ENCODE measurements at places on chromosomes 1 and 21.

GRCh38 chr1:172647110-172647564, 11.8 kb upstream of the FASLG start:
- DNase-seq, result peak; percentile 30

DNA sequence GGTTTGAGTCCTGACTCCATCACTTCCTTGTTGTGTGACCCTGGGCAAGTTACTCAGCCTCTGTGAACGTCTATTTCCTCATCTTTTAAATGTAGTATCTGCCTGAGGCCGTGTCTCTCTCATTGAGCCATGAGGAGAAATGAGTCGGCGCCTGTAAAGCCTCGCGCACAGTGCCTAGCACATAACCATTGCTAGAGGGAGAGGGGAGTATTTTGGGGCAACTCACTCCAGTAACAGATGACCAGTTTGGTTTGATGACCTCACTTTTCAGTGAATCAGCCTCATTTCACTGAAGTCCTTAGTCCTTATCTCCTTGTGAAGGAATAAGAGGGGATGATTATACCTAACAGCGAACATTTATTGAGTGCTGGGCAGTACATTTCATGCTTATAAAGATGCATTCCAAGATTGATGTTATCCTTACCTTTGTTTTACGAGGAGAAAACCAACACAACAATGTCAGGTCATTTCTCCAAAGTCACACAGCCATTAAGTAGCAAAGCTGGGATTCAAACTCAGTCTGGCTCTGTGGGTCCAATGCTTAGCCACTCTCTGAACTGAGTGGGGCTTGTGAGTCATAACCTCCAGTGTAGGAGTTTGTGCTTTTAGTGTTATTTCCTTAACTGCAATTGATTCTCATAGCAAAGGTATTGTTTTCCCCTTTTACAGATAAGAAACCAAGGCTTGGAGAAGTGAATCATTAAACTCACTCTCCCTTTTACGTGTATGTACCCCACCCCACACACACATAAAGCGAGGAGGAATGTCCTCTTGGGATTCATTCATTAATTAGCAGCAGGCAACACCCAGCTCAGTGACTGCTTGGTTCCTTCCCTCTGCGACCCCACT, 25.9 kb downstream of the KCNC4 start:
- DNase-seq, result no peak

- no peak for DNase-seq
Measured at GRCh38 chr1:224745394-224745793, 129.3 kb downstream of the CNIH3 start.

GRCh38 chr1:19861034-19861433, 21.2 kb upstream of the OTUD3 start:
- DNase-seq, result no peak

DNA sequence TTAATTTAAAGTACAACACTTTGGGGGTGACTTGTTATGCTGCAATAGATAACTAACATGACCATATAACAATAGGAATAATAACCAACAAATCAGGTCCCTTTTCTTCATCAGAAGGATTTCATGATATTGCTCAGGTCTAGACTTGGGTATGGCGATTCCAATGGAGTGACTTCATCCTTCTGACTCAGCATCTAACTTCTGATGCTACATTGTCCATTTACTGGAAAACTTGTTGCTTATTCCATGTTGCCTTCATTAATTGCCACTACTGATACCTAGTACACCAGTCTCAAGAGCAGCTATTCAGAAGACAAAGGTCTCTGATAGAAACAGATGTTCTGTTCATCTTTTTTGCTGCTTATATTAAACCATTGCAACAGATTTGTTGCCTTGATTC, 324.3 kb downstream of the TGFB2 start:
- DNase-seq, result no peak

GRCh38 chr1:162147760-162148159, 78.3 kb downstream of the NOS1AP start:
- no peak for DNase-seq

DNA sequence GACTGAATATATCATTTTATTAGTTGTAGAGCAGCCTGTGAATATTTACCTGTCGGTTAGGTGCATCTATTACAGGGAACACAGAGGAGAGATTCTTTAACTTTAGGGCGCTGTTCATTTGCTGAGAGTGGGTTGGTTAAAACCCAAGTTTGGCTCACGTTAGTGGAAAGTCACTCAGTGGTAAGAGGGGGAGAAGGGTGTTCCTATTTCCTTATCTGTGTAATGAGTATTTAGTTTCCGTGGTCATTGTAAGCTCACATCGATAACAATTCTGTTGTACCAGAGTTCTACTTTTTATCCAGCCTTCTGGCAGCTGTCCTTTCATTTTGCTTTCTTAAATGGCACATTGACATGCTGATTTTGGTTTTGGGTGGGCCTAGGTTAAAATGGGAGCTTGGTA, 773.2 kb upstream of the ADAMTS5 start:
- no peak for DNase-seq

DNA sequence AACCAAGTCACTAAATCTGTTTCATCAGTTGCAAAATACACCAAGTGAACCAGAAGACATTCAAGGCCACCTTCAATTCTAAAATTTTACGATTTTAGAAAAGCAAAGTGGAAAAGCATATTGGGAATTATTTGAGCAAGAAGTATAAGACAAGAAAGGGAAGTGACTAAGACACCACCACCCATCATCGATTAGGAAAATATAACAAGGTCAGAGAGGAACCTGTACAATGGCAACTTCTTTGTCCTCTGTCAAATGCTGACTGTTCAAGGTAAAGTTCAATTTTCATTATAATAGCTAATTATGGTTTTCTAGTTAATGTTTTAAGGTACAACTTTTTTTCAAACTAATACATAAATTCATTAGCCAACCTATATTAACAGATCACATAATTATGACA, 10.8 kb downstream of the FRRS1 start:
- no peak for DNase-seq

GRCh38 chr1:30760596-30761324, 3.2 kb upstream of the LAPTM5 start:
- no peak for DNase-seq

GRCh38 chr1:172393354-172393753, 27.1 kb upstream of the C1orf105 start:
- DNase-seq, result no peak

DNA sequence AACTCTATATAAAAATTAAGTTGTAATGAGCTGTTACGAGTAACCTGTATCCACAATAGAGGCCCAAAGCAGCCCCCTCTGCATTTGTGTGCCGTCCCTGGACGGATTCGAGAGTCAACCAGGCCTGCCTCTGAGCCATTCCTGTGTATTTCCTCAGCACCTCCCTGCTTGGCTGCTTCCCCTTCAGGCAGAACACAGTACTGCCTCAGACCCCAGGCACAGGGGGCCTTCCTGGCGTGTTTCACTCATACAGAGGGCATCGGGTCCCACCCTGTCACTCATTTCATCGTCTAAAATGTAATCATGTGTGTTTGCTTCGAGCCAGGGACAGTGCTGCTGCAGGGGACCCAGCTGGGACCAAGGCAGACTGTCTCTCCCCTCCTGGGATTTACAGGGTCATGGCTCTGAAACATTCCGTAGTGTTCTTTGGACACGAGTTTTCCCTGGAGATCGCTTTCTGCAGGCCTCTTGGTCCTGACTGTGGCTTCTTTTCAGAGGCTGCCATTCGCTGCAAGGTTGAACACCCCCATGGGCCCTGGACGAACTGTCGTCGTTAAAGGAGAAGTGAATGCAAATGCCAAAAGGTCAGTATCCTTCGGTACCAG, 19.4 kb downstream of the LGALS8 start:
- no peak for DNase-seq

DNA sequence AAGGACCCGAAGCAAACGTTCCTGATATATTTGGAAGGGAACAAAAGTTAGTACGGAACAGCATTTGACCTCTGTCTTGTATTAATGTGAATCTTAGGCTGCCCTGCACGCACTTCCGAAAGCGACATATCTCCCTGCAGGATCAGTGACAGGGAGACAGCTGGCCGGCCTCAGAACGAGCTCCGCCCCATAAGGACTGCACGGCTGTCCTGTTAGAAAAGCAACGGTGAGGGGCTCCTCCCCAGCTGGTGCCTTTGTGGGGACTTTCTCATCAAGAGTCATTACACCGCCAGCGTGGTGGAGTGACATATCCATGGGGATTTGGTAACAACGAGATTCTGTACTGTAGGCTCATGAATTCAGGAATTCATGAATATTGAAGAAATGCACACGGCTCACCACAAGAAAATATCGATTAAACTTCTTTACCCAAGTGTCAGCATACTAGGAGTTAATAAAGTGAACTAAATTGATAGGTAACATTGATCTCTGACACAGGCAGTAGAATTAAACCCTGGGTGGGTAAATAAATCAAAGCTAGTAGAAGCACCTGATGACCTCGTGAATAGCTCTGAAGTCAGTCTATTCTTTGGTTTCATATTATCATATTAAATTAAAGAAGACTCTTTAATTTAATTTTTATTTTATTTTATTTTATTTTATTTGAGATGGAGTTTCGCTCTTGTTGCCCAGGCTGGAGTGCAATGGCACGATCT, 8.1 kb upstream of the GREM2 start:
- no peak for DNase-seq

- DNase-seq, result no peak
Measured at GRCh38 chr1:17799642-17800041, 44.5 kb downstream of the ACTL8 start.

GRCh38 chr1:175887981-175888428, 144.6 kb upstream of the TNR start:
- no peak for DNase-seq

GRCh38 chr1:20589331-20590278, 708 bp downstream of the CDA start:
- DNase-seq, result no peak

DNA sequence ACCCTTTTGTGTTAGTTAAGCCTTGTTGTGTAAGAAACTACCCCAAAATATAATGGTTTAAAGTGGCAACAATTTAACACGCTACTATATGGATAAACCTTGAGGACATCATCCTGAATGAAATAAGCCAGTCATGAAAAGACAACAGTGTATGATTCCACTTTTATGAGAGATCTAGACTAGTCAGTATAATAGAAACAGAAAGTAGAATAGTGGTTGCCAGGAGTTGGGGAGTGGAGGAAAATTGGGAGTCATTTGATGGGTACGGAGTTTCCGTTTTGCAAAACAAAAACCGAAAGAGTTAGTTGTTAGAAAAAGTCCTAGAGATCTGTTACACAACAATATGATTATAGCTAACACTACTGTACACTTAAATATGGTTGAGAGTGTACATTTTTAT, 16.0 kb upstream of the CHIA start:
- peak; percentile 24 for DNase-seq

DNA sequence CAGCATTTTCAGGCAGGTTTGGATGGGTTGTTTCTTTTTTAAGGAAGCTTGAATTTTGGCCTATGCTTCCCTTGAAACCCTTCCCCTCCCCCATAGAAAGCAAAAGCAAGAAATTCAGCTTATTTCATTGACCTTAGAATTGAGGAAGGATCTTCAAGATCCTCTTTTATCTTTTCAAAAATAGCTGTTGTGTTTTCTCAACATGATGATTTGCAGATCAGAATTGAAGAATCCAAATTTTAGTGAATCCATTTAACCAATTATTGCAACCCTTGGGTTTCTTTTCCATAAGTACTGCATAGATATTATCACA, 73.7 kb downstream of the LRRC8C start:
- no peak for DNase-seq

DNA sequence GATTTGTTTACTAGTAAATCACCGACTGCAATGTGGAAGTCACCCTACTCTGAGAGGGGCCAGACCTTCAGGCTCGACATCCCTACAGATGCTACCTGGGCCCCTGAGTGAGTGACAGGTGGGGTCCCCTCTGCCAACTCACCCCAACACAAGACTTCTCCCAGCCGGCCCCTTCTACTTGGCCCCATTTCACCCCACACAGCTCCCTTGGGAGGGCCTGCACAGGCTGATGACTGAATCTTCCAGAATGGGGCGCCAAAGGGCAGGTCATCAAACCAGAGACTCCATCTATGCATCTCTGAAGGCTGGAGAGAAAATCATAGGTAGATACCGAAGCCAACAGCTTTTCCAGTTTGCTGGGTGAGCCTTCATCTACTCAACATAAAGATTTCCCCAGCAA, 9.4 kb upstream of the S100A8 start:
- no peak for DNase-seq

GRCh38 chr1:62159940-62160348, 34.7 kb upstream of the L1TD1 start:
- no peak for DNase-seq
